Stimulated activated CD8-positive, alpha-beta memory T cell treated with anti-CD3 and anti-CD28 coated beads, Interleukin-2, amount 100 ng/mL, for 48 hours (primary cell): ENCODE measurements at places on chromosomes 3 and 15.

- no peak for DNase-seq
Measured at GRCh38 chr3:148101061-148101460, 596.6 kb upstream of the AGTR1 start.

DNA sequence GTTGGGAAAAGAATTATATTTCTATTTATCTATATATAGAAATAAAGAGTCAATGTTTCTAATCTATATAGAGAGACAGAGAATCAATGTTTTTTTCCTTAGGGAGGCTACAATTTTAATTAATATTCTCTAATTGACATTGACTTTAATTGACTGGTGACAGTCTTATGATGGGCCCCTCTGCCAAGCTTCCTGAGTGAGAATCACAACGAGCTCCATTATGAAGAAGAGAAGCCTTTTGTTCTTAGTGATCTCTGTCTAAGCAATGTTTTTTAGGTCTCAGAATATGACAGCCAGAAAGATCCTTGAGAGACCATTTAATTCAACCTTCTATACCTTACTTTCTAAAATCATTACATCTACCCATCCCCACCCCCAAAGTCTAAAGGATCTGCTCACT lies 70.9 kb downstream of the IGSF11 start:
- DNase-seq = no peak

DNA sequence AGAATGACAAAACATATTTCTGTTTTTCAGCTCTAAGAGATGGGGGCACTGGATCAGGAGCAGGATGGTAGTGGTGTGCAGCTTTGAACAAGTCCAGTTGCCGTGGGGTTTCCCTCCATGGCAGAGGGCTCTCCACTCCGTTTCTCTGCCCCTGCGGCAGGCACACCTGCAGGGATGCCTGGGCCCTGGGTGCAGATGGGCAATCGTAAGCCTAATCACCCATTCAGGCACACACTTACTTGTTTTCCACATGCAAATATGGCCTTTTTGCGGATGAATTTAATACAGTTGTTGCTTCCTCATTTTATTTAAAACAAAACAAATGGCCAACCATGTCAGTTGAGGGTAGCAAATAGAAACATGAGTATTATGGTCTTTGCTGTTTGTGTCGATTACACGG lies 85.1 kb downstream of the LPP start:
- DNase-seq = no peak

GRCh38 chr15:64596701-64597476 lies 136.5 kb downstream of the ZNF609 start:
- DNase-seq = no peak

- DNase-seq = no peak
Measured at GRCh38 chr15:43134157-43134635, 810 bp downstream of the TMEM62 start.

GRCh38 chr3:151218136-151218535 lies 15.1 kb upstream of the GPR171 start:
- no peak for DNase-seq

DNA sequence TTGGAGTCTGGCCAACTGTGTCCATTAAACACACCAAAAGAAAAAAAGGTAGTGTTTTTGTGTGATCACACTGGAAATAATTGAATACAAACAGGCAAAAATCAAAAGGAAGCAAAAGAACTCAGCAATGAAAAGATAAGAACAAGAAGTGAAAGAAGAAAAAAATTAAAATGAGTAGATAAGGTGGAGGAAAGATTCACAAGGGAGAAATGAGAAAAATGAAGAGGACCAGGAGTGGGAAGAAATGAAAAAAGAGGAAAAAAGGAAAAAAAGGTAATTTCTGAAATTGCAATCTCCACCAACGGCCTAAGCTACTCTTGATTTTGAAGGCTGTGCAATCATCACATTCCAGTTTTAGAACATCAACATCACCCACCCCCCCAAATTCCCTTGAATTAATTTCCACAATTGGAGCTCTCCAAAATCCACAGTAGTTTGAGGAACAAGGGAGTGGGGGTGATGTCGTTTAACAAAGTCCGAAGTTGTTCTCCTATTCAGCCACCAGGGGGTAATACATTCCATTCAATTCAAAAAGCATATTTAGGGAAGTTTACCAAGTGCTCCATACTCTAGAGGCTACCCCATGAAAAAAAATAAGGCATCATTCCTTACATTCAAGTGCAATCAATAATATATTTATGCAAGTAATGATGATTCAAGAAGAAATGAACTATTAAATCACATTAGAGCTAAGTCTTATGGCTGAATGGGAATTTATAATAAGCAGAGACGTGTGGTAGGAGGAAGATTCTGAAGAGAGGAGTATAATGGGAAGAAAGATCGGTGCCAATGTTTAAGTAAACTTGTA lies 37.4 kb downstream of the ZNF860 start:
- DNase-seq = no peak

GRCh38 chr3:180626844-180627243 lies 24.9 kb downstream of the TTC14 start:
- no peak for DNase-seq

DNA sequence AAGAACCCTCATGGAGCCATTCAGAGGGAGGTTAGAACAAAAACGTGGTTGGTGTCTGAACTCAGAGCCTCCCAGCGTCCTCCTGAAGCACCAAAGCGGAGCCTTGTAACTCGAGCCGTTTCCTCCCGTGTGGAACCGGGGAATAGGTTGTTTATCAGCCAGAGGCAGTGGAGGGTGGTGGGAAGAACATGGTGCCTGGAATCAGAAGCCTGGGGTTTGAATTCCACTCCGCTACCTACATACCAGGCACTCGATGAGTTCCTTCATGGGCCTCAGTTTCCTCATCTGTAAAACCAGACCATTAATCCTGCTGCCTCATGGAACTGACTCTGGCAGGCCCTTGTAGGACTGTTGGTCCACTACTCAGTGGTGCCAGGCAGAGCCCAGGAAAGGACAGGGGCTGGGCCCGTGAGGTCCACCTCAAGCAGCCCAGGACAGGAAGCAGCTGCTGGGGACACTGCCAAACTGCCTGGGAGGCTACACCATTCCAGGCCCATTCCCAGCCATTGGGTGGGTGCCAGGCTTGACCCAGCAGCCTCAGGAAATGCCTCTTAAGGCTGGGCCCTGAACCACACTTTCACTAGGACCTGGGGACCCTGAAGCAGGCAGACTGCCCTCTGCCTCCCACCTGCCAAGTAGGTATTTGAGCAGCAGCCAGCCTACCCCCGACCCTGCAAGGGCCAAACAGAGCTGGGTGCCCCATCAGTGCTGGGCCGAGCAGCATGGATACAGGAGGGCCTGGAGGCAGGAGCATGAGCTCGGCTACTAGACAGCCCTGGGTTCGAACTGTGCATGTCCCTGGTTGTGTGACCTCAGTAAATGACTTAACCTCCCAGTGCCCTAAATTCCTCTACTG lies 33.4 kb downstream of the PRKCD start:
- DNase-seq = no peak

- DNase-seq = no peak
Measured at GRCh38 chr15:40295877-40296560, 11.7 kb downstream of the PLCB2 start.

- DNase-seq = no peak
Measured at GRCh38 chr3:13796701-13797460, 83.0 kb downstream of the WNT7A start.
